CD8-positive, alpha-beta memory T cell (primary cell): ENCODE measurements at places on chromosomes 16 and 17.
A peak's percentile ranks its signal among the peaks of the same experiment; 100 is the strongest.

GRCh38 chr17:75774471-75774990 is 9.5 kb upstream of the GALK1 start:
- H3K27ac ChIP-seq = no peak overlapping the region
- no peaks in the 10 kb centered on the region for H3K27me3 ChIP-seq
- DNase-seq = no peak

- H3K36me3 ChIP-seq = no peaks in the 10 kb centered on the region
- no peaks in the 10 kb centered on the region for H3K27me3 ChIP-seq
- no peak overlapping the region for H3K27ac ChIP-seq
- H3K4me3 ChIP-seq = no peak overlapping the region
Observed at GRCh38 chr17:58277107-58277801, 3.5 kb downstream of the MPO start.

- no peaks in the 10 kb centered on the region for H3K4me1 ChIP-seq
- no peak overlapping the region for H3K27ac ChIP-seq
- H3K27me3 ChIP-seq = no peaks in the 10 kb centered on the region
- peak; percentile 29 for DNase-seq
- H3K36me3 ChIP-seq = no peaks in the 10 kb centered on the region
Observed at GRCh38 chr17:37791447-37792399, 46.9 kb upstream of the HNF1B start.

GRCh38 chr16:13811834-13812233 is 108.1 kb upstream of the ERCC4 start:
- DNase-seq = no peak
- H3K27me3 ChIP-seq = no peaks in the 10 kb centered on the region
- no peak overlapping the region for H3K4me3 ChIP-seq
- no peaks in the 10 kb centered on the region for H3K36me3 ChIP-seq
- H3K4me1 ChIP-seq = no peaks in the 10 kb centered on the region
- H3K27ac ChIP-seq = no peak overlapping the region

- no peak overlapping the region for H3K27ac ChIP-seq
- H3K4me1 ChIP-seq = peaks cover 37% of the 10 kb centered on the region
- H3K36me3 ChIP-seq = no peaks in the 10 kb centered on the region
- H3K4me3 ChIP-seq = no peak overlapping the region
- no peak for DNase-seq
Observed at GRCh38 chr16:75078886-75079285, 37.7 kb downstream of the LDHD start.

DNA sequence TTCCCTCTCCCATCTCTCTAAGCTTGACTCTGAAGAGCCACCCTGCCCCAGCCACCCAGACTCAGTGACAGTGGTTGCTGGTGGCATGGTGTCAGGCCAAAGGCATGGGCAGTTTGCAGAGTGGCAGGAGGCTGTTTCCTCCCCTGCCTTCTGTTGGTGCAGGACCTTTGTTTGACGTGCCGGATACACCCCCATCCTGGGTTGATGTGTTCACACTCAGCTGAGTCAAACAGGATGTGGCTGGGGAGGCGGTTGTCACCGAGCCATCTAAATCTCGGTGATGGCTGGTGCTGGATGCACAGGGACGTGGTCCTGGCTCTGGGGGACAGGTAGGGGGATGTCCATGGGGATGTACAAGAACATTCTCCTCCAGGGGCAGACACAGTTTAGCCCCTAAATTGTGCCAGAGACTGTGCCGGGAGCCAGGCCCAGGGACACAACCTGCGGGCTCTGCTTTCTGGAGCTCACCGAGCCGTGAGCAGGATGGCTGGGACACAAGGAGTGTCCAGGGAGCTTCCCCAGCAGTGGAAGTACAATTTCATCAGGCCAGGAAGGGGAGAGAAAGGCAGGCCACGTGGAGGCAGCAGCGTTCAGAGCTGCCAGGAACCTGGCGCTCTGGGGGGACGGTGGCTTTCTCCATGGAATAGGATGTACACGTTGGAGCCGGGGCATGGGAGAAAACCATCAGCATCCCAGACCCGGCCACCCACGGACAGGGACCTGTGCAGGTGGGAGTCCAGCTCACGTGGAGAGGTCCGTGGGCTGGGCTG is 264.2 kb downstream of the SEC14L1 start:
- H3K36me3 ChIP-seq = no peaks in the 10 kb centered on the region
- peak overlapping the region; percentile 89 for H3K4me3 ChIP-seq
- no peaks in the 10 kb centered on the region for H3K27me3 ChIP-seq
- DNase-seq = peak; percentile 77

DNA sequence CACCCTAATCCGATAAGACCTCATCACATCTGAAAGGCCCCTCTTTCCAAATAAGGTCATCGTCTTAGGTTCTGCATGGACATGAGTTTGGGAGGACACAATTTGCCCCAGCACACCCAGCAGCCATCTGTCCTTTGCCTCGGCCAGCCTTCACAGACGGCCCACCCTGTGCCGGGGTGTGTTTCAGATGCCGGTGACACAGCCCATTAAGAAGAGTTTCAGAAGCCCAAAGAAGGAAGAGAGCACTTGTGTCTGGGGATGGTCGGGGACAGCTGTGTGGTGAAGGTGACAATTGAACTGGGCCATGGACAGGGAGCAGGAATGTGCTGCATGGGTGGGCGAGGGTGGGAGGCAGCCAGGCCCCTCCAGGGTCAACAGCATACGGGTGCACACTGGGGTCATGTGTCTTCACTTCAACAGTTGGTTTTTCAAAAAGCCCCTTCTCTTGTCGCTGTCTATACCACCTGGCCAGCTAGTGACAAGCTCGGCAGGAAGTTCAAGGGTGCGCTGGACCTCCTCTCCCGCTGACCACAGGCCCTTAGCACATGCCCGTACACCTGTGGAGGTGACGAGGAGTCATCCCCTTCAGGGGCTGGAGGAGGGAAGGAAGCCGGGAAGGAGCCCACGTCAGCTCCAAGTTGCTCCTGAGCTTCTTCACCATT is 183.1 kb downstream of the C16orf95 start:
- no peaks in the 10 kb centered on the region for H3K4me1 ChIP-seq
- no peak for DNase-seq
- H3K4me3 ChIP-seq = no peak overlapping the region
- no peak overlapping the region for H3K27ac ChIP-seq
- H3K36me3 ChIP-seq = no peaks in the 10 kb centered on the region
- no peaks in the 10 kb centered on the region for H3K27me3 ChIP-seq

DNA sequence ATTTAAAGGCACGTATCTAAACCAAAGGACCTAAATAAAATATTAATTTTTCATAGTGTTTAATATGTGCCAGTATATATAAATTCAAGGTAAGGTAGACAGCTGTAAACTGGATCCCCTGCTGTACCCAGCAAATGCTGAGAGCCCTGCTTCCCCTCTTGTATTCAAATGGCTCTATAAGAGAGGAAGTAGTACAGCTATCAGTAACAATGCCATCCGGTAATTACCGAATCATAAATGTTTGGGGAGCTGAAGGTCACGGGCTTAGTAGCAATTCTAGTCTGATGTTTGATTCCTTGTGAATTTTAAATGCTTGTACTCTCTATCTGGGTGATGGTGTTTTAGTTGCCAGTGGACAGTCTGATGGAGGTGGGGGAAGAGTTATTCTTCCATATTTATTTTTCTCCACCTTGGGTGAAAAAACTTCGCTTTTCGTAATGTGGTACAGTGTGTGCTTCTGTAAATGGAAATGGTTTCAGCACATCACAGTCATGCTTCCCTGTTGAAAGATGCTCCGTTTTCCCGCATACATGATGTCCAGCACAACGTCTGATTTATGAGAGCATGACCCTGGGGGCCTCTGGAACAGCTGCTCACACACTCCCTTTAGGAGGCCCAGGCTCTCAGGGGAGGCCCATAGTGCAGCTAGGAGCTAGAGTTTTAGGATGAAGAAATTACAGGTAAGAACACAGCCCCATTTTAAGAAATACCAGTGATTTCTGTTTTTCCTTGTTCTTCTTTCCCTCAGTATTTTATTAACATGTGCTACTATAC is 423.9 kb downstream of the WWOX start:
- no peaks in the 10 kb centered on the region for H3K4me1 ChIP-seq
- no peak for DNase-seq
- H3K36me3 ChIP-seq = no peaks in the 10 kb centered on the region

DNA sequence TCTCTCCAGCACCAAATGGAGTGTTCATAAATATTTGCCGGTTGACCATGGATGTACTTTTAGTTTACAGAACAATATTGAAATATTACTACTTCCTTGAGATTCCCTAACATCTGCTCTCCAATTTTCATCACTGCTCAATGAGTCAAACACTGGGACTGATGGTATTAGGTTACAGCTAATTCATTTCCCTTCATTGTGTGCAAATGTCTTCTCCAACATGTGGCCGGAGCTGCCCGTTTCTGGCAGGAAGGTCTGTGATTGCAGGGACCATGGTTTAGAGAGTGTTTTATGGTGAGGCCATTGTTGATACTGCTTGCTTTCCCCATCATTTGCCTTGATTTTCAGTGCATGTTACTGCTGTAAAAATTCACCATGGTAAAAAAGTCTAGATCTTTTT is 209.3 kb downstream of the HS3ST3B1 start:
- no peak overlapping the region for H3K27ac ChIP-seq
- H3K4me1 ChIP-seq = no peaks in the 10 kb centered on the region
- H3K36me3 ChIP-seq = no peaks in the 10 kb centered on the region
- no peak overlapping the region for H3K4me3 ChIP-seq
- H3K27me3 ChIP-seq = no peaks in the 10 kb centered on the region

GRCh38 chr16:29842732-29843346 is 20.2 kb downstream of the CDIPT start:
- H3K27me3 ChIP-seq = no peaks in the 10 kb centered on the region
- no peak overlapping the region for H3K4me3 ChIP-seq
- H3K36me3 ChIP-seq = peaks cover 21% of the 10 kb centered on the region
- no peak for DNase-seq
- H3K4me1 ChIP-seq = no peaks in the 10 kb centered on the region

DNA sequence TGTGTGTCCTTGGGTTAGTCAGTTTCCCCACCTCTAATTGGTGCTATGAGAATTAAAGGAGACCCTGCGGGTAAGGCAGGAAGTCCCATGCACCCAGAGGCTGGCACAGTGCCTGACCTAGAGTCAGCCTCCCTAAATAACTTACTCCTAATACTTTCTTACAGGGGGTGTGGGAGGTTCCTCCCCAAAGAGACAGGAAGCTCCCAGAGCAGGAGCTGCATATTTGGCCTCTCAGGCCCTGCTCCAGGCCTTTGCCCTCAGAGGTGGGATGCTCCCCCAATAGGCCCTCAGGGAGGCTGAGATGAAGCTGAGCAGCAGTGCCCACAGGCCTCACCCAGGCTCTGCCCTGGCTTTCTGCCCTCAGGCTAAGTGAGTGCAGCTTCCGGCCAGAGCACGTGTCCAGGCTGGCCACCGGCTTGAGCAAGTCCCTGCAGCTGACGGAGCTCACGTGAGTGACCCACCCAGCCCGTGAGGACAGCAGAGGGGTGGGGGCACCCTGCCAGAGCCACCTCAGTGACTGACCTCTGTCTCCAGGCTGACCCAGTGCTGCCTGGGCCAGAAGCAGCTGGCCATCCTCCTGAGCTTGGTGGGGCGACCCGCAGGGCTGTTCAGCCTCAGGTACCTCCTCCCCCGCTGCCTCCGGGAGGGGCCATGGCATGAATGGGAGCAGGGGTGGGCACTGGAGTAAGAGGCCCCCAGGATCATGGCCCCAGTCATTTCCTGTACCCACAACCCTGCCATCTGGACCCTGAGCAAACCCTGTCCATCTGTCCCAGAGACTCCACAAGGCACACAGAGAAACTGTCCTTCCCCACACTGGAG is 31.1 kb upstream of the CPNE2 start:
- no peak overlapping the region for H3K27ac ChIP-seq
- H3K4me3 ChIP-seq = no peak overlapping the region
- peaks cover 7% of the 10 kb centered on the region for H3K4me1 ChIP-seq

DNA sequence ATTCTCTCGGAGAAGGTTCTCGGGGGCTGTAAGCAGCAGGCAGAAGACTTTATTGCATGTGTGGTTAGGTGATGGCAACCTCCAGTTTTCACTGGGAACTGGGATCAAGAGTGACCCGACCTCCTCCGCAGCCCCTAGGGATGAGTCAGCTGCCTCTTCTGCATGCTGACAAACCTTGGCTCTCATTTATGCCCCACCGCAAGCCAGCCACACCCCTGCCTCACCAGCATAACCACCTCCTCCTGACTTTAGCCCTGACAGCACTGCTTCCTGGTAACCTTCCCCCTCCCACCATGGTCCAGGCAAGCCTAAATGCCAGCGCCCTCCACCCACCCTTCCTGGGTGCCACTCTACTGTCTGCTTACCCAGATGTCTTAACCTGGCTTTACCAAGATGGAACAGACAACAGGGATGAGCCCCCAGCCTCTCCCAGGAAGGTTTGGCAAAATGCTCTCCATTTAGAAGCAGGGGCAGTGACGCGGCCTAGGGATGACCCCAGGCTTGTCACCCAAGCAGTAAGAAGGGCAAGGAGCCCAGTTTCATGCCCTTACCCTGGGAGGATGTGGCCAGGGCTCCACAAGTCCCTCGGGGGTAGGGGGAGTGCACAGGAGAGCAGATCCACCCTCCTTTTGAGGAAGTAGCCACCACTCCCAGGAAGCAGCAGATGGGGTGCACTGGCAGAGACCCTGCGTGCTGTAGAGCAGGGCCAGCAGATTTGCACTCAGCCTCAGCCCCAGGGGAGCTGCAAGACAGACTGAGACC is 73.5 kb downstream of the GOSR1 start:
- H3K36me3 ChIP-seq = no peaks in the 10 kb centered on the region
- H3K4me1 ChIP-seq = no peaks in the 10 kb centered on the region
- no peak overlapping the region for H3K27ac ChIP-seq
- H3K4me3 ChIP-seq = no peak overlapping the region

DNA sequence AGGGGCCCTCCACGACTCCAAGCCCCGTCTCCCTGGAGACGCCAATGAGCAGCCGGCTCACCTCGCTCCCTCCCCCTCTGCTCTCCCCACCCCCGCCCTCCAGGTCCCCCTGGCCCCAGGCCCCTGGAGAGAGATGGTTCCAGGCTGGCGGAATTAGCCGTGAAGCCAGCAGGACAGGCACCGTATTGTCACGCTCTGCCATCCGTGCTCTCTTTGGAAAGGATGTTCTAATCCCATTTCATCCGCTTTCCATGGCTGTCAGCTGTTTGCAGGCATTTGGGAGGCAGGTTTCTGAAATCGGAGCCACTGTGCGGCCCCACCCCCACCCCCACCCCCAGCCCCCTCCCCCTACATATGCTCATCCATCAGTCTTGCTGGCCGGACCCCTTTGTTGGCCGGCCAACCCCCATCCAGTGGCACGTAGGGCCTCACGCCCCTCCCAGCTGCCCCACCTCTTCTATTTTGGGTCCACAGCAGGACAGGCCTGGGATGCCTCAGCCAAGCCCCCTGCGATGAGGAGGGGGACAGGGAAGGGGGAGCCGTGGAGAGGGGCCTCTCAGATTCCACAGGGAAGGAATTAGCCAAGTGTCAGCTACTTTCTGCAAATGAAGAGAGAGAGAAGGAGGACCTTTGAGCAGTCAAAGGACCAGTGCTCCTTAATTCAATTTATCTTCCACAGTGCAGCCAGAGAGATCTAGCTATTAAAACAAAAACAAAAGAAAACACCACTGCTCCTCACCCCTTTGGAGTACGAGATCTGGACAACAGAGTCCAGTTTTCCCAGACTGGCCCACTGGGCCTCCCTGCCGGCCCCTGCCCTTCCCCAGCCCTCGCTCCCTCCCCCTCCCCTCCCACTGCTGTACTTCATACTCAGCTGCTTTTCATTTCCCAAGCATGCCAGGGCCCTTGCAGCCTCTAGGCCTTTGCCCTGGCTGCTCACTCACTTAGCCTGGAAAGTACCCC is 30.7 kb downstream of the SDK2 start:
- H3K36me3 ChIP-seq = no peaks in the 10 kb centered on the region
- H3K27me3 ChIP-seq = no peaks in the 10 kb centered on the region
- H3K4me3 ChIP-seq = no peak overlapping the region
- no peak overlapping the region for H3K27ac ChIP-seq

- no peak for DNase-seq
- H3K4me3 ChIP-seq = no peak overlapping the region
- H3K27me3 ChIP-seq = no peaks in the 10 kb centered on the region
Observed at GRCh38 chr17:55546481-55546880, 35.2 kb upstream of the SMIM36 start.
